Stimulated activated CD8-positive, alpha-beta memory T cell treated with anti-CD3 and anti-CD28 coated beads, Interleukin-2, amount 100 ng/mL, for 1 hour (primary cell): ENCODE measurements at places on chromosomes 11 and 22.

- no peak for DNase-seq
Measured at GRCh38 chr11:64609436-64610047, 18.5 kb downstream of the SLC22A12 start.

- DNase-seq: no peak
Measured at GRCh38 chr11:64316672-64317324, 561 bp downstream of the TRMT112 start.

- DNase-seq: no peak
Measured at GRCh38 chr11:96095884-96096303, 172.0 kb upstream of the MTMR2 start.

- no peak for DNase-seq
Measured at GRCh38 chr11:24348908-24349307, 147.9 kb upstream of the LUZP2 start.

- DNase-seq: no peak
Measured at GRCh38 chr11:60164550-60165075, 18.3 kb downstream of the MS4A6A start.

DNA sequence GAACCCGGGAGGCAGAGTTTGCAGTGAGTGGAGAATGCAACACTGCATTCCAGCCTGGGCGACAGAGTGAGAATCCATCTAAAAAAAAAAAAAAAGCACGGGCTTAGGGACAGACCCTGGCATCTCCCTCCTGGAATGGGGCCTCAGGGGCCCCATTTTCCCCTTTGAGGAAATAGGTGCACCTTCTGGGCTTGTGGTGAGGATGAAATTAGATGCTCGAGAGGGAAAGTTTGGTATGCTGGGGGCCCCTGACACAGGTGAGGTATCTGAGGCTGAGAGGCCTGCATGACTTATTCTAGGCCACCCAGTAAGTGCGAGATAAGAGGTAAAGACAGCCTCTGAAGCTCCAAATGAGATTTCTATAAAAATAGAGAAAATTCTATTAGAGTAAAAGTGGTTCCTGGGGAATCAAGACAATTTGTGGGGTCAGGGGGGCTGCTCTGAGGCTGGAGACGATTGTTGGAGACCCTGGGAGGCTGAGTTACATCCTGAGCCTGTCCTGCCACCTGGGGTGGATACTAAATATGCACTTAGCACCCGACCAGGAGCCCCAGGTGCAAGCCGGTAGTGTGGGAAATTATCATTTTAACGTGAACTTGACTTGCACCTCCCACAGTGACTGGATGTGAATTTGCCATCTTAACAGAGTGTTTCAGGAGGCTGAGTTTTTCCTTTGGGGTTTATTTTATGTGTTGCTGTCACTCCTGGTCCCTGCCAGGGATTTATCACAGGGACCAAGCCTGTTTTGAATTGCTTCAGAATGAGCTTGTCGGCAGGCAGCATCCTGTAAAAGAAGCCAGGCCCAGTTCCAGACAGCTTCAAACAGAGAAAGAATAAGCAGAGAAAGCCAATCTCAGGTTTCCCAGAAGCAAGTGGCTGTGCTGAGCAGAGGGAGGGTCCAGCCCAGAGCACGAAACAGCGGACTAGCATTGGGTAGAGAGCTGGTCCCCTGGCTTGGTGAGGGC lies 48.4 kb upstream of the TSKU start:
- no peak for DNase-seq

DNA sequence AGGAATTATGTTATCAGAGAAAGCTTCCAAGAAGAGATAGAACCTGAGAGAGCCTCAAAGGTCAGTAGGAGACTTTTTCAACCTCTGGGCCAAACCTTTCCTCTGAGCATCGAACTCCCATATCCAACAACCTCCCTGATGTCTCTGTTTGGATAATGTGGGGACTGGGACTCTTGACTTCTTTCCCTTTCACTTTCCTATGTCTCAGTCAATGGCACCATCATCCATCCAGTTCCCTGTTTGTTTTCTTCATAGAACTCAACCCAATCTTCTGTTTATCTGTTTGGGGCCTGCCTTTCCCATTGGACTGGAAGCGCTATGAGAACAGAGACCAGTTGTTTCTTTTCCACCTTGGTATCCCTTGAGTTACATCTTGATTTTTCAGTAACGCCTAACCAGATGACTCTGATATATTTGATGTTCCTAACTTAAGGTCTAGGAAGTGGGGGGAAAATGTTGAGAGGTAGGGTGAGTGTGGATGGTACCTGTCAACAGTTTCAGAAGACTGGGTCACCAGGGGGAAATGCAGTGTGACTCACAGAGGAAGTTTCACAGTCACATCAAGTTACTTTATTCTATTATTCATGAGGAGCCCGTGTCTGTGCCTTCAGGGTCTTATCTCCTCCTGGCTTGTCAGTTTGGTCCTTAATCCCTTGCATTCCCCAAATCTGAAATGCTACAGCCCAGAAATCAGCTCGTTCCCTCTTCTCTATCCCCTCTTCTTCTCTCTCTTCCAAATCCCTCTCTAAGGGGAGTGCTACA lies 4.5 kb upstream of the KCNE3 start:
- no peak for DNase-seq

GRCh38 chr11:22389526-22390282 lies 51.5 kb downstream of the SLC17A6 start:
- no peak for DNase-seq

DNA sequence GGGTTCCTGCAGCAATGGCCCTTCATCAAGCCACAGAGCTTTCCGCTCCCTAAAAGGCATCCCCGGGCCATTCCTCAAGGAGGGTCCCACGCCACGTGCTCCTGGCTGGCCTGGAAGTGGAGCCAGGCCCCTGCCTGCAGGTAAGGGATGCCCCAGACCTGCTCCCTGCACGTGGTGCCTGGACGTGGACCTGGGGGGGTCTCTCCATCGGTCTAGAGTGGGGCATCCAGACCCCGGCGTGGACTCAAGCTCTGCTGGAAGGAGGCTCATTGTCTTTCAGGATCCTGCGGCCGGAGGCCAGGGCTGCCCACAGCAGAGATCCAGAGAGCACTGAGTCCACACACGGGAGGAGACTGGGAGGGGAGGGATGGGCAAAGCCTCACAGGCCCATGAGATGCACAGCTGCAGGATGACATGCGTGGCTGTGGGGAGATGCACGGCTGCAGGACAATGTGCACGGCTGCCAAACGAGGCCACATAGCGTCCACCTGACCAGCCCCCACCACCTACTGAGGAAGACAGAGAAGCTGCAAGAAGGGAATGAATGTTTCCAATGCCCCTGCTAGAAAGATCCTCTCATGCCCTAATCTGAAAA lies 236.7 kb downstream of the BRD1 start:
- no peak for DNase-seq

DNA sequence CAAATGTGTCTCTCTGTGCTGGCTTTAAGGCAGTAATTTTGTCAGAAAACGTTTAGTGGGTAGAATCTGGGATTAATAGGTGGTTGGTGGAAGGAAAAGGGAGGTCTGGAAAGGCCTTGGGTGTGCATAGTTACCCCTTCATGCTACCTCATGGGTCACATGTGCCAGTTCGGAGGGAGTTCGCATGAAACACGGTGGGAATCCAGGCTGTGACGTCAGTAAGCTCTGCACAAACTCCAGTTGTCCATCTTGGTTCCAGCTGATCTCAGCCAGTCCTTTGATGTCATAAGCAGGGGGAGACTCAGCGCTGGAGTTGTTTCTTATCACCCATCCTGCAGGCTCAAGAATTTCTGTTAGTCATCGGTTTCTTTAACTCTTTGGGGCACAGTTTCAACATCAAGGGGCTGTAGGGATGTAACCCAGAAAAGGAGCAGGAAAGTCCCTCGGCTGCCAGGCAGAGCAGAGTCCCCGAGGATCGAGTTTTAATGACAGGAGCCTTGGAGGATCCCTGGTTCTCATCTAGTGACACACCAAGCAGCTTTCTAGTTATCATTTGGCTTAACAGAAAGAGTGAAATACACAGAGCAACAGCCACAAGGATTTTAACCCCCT lies 28.9 kb downstream of the MOV10L1 start:
- DNase-seq: no peak

GRCh38 chr11:30333405-30333804 lies 10.5 kb downstream of the ARL14EP start:
- no peak for DNase-seq

DNA sequence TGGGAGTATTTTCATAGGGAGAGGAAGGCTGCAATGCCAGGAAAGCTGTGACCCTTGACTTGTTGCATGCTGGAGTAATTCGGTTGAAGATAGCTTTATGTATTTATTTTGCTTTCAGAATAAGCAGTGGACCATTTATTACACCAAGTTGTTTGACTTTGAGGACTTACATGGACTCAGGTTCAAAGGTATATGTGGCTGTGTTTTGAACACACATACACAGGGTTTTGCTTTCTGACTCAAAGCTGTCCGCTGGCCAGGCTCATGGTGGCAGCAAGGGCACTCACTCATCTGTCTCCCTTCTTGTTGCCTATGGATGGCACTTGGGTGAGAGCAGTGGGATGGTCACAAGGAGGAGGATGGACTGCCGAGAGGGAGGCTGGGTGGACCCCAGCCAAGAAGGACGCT lies 6.5 kb downstream of the TIMP3 start:
- no peak for DNase-seq

DNA sequence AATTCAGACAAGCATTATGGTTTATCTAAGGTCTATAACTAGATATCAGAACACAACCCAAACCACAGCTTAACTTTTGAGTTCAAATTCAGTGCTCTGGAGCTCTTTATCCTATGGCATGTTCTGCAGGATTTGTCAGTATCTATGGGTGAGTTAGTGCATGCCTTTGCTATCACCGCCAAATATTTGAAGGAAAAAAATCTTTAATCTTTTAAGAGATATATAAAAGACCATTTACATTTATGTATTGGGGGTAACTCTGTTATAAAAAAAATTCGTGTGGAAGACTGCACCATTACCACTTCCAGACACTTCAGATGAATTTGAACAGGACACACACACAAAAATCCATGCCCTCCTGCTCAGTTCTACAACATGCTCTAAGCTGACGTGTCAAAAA lies 313.5 kb upstream of the CHORDC1 start:
- DNase-seq: no peak

DNA sequence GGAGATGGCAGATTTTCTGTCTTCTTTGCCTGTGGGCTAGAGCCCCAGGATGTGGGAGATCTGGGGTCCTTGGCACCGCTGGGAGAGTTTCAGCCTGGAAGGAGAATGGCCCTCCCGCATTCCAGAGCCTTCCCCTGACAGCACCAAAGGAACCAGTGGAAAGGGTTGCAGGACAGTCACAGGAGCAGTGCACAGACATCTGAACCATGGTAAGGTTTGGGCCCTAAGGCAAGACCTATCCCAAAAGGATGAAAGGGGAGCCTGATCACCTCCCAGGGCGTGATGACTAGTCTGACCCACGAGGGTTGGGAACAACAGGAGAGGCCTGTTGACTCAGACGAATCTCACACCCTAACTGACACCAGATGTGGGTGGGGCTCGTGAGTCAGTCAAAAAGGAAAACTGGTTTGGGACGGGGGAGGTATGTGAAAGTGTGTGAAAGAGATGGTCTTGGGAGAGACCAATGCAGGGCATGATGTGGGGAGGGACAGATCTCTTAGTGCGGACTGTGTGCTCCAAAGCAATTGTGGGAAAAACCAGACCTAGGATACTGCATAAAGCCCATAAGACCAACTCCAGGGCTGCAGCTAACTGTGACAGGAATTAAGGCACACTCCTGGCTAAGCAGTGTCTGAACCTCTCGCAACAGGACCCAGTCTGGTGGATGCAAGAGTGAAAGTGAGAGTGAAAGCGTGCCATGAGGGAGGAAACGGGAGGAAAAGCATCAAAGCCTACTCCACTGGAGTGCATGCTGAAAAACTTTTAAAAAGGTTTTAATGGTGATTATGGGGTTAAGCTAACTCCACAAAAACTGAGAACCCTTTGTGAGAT lies 39.1 kb upstream of the GLYAT start:
- no peak for DNase-seq

DNA sequence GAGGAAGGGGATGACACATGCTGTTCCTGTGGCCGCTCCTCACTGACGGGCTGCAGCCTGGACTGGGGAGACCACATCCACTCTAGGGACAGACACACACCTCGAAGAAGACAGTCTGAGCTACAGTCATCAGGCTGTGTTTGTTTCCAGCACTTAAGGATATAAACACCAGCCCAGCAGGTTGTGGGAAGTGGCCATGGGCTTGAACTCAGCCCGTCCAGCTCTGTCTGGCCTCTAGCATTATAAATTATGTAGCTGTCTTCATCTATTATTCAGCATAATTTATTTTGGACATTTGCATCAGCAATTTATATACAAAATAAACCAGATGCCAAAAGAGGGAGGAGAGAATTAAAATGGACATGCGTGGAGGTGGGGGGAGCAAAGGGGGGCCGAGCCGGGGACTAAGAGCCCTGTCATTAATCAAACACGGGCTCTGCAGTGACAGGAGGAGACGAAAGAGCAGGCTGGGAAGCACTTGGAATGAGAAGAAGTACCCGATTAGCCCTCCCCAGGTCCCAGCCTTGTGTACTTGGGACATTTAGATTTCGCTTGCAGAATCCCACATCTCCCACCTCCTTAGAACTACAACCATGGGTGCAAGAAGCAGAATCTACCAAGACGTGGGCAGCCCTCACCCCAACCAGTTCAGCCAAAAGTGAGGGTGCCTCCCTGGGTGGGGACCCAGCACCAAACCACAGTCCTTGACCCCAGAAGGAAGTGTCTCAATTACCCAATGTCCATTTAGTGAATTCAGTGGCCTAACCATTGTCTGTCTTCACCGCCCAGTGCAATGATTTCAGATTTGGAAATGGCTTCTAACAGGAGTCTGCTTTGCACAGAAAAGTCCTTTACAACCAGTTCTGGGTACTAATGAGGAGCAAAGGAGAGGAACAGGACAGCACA lies 309.6 kb downstream of the OPCML start:
- no peak for DNase-seq

GRCh38 chr11:3969613-3970012 lies 114.1 kb downstream of the STIM1 start:
- DNase-seq: no peak

DNA sequence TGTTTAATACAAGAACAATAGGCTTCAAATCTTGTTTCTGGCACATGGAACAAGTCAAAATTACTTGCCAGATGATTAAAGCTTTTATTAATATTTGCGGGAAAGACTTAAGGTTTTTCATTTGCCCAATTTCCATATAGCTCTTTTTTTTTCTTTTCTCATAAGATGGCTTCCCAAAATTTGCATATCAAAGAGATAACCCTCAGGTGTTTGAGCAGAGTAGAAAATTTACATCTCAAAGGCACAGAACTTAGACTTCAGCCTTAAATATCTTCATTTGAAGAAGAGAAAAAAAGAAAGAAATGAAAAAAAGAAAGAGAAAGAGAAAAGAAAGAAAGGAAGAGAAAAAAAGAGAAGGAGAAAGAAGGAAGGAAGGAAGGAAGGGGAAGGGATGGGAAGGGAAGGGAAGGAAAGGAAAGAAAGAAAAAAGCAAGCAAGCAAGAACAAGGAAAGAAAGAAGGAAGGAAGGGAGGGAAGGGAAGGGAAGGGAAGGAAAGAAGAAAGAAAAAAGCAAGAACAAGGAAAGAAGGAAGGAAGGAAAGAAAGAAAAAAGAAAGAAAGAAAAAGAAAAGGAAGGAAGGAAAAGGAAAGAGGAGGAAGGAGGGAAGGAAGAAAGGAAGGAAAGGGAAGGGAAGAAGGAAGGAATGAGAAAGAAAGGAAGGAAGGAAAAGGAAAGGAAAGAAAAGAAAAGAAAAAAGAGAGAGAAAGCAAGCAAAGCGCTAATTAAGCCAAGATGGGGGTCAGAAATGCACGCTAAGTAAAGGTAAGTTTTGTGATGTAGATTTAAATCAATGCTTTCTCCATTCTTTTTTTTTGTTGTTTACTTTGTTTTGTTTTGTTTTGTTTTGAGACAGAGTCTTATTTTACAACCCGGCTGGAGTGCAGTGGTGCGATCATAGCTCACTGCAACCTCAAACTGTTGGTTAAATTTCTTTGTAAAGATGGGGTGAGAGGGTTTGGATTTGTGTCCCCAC lies 20.2 kb upstream of the IFITM3 start:
- DNase-seq: no peak

GRCh38 chr11:94181943-94182342 lies 53.3 kb downstream of the PANX1 start:
- DNase-seq: no peak
